ENCODE measurements at places on chromosomes 1 and 21.
A peak's percentile ranks its signal among the peaks of the same experiment; 100 is the strongest.

DNA sequence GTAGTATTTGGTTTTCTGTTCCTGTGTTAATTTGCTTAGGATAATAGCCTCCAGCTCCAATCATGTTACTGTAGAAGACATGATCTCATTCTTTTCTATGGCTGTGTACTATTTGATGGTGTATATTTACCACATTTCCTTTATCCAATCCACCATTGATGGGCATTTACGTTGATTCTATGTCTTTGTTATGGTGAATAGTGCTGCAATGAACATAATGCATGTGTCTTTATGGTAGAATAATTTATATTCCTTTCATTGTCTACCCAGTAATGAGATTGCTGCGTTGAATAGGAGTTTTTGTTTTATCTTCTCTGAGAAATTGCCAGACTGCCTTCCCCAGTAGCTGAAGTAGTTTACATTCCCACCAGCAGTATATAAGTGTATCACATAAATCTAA lies 538.8 kb downstream of the LRRIQ3 start:
- DNase-seq = no peak

DNA sequence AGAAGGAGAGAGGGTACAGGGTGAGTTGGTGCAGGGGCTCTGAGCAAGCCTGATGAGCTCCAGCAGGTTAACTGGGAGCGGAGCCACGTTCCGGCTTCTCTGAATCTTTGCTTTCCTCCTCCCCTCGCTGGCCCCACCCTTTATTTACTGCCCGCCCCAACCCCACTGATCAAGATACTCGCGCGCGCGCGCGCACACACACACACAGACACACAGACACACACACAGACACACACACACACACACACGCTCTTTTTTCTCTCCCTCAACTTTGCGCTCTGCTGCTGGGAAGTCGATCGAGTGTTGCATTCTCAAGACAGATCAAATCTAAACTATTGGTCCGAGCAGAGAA lies at the start of gene GRIK1:
TSS of gene GRIK1 (minus strand) at position 73 of the 352 bp plus-strand sequence.
- DNase-seq = no peak

GRCh38 chr1:201511941-201512539 lies 5.1 kb upstream of the CSRP1 start:
- DNase-seq = peak; percentile 59

GRCh38 chr1:28395181-28395580 lies 25.6 kb downstream of the PHACTR4 start:
- no peak for DNase-seq

- DNase-seq = no peak
Observed at GRCh38 chr1:91526496-91526895, 25.8 kb downstream of the CDC7 start.

- DNase-seq = peak; percentile 10
Observed at GRCh38 chr1:88877382-88877825, 14.0 kb downstream of the GTF2B start.

DNA sequence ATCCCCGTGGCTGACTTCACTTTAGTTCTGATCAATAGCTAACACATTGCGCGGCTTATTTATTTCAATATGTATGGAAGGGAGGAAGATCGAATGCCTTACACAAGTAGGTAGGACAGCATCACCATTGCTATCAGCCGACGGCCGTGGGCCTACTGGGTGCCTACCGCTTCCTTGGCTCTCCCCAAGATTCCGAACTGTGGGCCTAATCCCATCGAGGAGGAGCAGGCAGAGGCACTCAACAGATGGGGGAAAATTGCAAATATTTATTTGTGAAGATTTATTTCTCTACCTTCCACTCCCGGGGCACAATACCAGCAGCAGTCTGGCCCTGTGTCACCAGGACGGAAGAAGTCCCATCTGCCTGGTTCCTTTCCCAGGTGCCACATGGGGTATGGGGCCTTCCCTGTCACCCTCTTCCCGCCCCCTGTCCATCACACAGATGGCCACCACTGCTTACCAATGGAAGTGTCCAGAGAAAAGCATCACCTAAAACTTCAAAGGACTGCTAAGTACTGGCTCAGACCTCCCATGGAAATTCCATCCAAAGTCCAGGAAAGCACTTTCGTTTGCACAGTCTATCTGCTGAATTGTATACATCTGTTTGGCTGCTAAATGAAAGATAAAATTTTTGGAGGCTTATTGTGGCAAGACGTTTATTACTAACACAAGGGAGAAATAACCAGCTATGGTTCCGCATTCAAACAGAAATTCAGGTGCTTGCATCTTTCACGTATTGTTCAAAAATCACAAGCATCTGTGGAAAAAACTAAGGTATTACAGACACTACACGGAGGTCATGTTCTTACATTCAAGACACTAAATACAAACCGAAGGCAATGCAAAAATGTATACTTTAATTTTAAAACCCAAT lies 11.8 kb downstream of the AGT start:
- DNase-seq = no peak

DNA sequence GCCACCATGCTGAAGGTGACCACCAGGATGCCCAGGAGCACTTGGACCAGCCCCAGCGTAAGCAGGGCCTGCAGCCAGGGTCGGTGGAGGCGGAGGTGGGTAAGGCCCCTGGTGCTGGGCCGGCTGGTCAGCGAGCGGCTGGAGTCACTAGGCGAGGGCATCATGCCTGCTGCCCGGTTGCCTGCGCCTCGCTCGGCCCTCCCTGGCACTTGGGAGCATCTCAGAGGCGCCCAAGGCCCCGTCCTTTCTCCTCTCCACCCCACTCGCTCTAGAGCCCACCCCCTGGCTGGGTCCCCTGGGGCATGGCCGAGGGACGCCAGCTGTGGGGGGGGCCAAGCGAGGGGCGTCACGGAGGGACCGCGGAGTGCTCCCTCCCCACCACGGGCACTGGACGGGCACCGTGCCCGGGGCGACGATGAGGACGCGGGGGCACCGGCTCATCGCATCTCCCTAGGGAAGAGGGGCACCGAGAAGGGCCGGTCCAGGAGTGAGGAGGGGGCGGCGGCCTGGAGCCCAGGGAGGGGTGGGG lies 505 bp downstream of the ENTREP3 start:
- DNase-seq = no peak

DNA sequence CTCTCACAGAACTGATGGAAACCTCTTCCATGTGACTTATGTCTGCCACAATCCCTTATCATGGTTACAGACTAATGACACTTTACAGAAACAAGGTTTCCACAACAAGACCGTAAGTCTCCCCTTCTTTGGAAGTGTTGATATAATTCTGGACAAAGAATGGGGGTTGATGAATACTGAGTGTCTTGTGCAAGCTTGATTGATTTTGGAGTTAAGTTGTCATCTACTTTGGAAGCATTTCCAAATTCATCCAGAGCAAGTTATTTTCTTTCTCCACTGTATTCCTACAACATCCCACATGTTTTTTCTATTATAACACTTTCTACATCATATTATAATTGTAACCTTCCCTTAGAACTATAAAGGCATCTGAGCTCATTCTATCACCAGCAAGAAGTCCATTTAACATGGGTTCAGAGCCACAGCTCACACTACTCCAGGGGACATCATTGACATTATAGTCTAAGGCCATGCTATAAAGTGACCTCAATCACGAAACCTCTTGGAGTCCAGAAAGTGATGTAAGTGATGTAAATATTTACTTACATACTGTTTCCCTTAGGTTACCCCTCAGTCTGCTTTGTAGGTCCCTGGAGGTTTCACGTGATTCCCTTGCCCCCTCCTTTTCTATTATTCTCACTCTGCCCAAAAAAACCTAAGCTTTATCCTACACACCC lies 125.7 kb upstream of the PBX1 start:
- no peak for DNase-seq

GRCh38 chr1:153032073-153032472 lies 1.1 kb downstream of the SPRR1B start:
- no peak for DNase-seq

GRCh38 chr1:32066489-32066873 lies 6.3 kb upstream of the TMEM39B start:
- DNase-seq = peak; percentile 60

- no peak for DNase-seq
Observed at GRCh38 chr1:29451368-29451892, 215.1 kb downstream of the PTPRU start.

GRCh38 chr1:24206516-24207394 lies 19.7 kb upstream of the IFNLR1 start:
- peak; percentile 82 for DNase-seq

GRCh38 chr1:88684482-88685258 lies 597 bp downstream of the PKN2 start:
- DNase-seq = peak; percentile 60

GRCh38 chr1:22285549-22286396 lies 142.9 kb upstream of the WNT4 start:
- no peak for DNase-seq

DNA sequence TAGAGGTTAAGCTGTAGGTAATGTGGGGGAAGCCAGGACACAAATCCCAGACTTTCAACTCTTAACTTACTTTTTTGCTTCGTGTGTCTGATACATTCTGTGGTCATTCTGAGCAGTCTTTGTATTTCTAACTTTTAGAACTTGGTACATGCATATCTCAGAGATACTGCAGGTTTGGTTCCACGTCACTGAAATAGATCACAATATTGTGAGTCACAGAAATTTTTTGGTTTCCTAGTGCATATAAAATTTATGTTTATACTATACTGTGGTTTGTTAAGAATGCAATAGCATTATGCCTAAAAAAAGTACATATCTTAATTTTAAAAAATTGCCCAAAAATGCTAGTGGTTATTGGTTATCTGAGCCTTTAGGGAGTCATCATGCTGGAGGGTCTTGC lies 3.2 kb downstream of the URB2 start:
- no peak for DNase-seq

DNA sequence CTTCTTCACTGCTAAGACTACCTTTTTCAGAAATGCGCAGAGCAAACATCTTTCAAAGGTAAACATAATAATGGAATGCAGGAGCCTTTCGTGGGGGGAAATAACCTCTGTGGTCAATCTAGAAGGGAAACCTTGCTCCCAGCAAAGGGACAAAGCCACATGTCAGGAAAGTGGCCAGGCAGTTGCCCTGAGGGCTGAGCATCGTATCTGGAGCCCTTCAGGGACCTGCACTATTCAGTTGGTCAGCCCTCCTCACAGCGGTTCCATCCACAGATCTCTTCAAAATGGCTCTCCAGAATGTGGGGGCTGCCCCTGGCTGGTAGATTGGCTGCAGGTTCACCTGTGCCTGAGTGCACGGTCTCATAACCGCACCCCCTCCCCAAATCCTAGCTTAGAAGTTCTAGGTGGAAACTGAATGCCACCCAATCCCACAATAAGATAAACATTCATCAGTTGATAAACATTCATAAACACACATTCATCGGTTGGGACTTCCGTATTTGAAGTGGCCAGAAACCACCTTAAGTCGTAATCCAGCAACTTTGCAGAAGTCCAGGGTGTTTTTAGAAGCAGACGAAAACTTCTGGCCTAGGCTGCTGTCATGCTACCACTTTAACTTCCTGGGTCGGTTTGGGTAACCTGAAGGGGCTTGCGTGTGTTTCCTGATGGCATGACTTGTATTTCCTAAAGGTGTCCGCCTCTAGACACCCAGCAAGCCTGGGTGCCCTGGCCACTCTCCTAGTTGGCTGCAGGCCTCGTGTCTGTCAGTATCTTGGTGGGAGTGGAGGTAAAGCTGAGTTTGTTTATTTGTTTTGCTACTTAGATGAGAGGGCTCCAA lies 50.5 kb downstream of the RASSF5 start:
- peak; percentile 50 for DNase-seq

DNA sequence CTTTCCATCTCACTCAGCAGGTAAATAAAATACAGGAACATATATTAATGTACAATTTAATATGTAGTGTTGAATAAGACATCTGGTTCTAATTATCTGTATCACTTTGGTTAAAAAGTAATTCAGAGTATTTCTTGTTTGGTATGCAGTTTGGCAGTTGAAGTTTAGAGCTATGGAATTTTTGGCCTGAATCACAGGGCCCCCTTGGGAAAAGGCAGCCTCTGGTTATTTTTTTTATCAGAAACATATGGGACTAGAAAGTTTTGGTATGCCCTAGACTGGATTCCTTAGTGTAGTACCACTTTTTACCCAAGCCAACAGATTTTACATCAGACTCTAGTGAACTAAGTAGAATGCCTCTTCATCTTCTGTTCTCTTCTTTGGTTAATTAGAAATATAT lies 26.4 kb downstream of the CNST start:
- no peak for DNase-seq
